NCI-H748 treated with DMSO at 0.1 percent for 48 hours (cell line): ENCODE measurements at places on chromosomes 16 and 17.

GRCh38 chr17:5249615-5250014 lies 15.0 kb upstream of the SCIMP start:
- peak; percentile 78 for DNase-seq

DNA sequence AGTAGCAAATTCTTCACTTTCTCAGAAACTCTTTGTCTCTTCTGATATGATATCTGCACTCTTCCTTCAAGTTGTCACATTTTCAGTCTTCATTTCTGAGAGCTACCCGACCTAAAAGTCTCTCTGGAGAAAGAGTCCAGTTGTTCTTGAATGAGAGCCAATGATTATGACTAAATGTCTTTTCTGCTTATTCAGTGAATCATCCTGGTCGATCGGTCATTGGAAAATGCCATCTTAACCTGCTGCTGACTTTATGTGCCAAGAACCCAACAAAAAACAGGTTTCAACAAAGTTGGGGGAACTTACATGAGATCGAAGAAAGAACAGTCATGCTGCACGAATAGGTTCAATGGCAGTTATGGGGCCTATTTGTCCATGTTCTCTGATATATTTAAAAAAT lies 15.9 kb downstream of the SOX9 start:
- DNase-seq: no peak

- no peak for DNase-seq
Measured at GRCh38 chr17:77513045-77513444, 372.3 kb downstream of the SEC14L1 start.

DNA sequence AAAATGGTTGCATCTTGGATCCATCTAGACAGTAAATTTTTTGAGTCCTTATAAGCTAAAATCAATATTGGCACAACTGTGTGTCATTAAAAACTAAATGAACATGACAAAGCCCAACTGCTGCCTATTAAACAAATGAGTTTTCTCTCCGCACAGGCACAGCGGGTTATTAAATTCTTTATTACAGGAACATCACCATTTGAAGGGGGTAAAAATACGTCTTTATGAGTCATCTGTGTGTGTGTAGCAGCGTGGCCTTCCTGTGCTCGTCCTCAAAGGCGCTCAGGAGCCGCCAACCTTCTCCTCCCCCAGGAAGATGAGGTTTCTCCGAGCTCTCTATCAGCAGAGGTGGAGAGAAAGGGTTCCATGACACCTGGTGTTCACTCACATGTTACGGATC lies 62.6 kb upstream of the SDK2 start:
- DNase-seq: peak; percentile 77

DNA sequence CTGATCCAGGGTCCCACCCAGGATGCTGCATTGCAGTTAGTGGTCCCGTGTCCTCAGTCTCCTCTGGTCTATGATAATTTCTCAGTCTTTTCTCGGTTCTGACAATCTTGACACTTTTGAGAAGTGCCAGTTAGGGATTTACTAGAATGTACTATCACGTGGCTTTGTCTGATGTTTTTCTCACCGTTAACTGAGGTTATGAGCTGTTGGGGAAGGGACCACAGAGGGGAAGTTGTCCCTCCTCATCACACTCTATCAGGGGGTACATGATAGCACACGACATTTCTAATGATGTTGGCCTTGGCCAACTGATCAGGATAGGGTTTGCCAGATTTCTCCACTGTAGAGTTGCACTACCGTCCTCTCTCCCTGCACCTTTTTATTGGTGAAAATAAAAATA lies 250.9 kb upstream of the SDK2 start:
- no peak for DNase-seq

DNA sequence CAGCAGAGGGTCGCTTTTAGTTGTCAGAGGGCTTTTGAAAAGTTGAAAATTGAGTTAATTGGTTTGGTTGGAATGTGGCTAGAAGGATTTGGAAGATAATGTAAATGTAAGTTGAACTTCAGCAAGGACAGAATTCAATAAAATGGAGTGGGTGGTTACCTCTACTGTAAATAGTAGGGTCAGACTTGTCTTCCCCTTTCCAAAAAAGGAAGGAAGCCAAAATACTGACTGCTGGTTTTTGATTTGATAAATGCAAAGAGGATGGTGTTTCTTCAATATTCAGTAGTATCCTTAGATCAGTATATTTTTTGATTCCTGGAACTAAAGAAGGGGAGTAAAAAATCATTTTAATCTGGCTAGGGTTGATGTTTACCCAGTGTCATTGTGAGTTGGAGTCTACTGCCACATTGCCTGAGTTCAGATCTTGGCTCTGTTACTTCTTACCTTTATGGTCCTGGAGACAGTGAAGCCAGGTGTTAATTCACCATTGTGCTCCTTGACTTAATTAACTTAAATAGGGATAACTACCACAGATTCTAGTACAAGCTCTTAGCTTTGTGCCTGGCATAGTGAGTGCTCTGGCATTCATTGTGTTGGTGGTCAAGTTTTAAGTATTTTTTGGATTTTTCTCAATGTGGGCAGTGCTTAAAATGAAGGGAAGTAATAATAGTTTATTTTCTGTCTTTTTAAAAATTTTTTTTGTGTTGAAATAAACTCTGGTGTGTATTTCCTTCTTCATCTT lies 4.4 kb downstream of the HAPSTR1 start:
- no peak for DNase-seq

DNA sequence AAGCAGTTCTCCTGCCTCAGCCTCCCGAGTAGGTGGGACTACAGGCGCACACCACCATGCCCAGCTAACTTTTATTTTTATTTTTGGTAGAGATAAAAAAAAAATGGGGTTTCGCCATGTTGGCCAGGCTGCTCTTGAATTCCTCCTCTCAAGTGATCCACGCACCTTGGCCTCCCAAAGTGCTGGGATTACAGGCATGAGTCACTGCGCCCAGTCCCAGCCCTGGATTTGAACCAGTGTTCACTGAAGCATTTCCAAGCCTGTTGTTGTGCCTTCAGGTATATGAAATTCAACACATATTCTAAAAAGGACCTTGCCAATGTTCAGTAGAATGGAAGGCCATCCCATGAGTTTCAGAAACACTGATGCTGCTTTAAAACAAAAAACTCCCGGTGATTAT lies 165.3 kb downstream of the SLC39A11 start:
- no peak for DNase-seq

- DNase-seq: no peak
Measured at GRCh38 chr16:72568502-72568901, 396.5 kb upstream of the PMFBP1 start.

DNA sequence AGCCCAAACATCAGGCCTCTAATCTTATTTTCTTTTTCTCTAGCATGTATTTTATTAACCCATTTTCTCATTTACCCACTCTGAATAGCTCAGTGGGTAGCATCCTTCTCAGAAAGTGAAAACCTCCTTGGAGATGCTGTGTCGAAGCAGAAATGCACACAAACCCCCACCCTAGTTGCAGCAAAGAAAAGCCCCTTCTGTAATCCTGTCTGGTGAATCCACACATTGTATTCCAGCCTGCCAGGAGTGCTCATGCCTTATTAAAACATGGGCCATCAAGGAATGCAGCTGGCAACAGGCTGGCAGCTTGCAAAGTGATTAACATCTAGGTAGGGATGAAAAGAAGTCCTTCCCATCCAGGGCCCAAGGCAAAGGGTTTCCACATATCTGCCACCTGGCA lies 39.7 kb upstream of the AXIN2 start:
- DNase-seq: no peak

- no peak for DNase-seq
Measured at GRCh38 chr17:49334744-49335512, 27.1 kb downstream of the ZNF652 start.

- DNase-seq: no peak
Measured at GRCh38 chr16:87849419-87850008, 19.8 kb downstream of the SLC7A5 start.

GRCh38 chr17:17971431-17972125 lies 622 bp downstream of the TOM1L2 start:
- no peak for DNase-seq

DNA sequence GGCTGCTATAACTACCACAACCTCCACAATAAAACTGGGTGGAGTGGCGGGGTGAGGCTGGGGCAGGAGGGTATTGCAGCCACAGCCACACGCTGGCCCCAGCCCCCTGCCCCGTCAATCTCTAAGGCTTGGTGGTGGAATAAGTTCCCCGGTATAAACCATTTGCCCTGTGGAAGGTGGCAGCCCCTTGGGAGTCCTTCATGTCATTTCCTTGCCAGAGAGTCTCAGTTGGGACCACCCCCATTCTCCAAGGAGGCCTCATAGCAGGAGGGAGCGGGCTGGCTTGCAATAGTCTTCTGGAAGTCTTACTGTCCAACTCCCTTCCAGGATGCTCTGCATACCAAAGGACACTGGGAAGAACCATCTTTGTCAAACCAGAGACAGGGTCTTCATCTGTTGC lies 19.4 kb downstream of the CD300A start:
- no peak for DNase-seq

DNA sequence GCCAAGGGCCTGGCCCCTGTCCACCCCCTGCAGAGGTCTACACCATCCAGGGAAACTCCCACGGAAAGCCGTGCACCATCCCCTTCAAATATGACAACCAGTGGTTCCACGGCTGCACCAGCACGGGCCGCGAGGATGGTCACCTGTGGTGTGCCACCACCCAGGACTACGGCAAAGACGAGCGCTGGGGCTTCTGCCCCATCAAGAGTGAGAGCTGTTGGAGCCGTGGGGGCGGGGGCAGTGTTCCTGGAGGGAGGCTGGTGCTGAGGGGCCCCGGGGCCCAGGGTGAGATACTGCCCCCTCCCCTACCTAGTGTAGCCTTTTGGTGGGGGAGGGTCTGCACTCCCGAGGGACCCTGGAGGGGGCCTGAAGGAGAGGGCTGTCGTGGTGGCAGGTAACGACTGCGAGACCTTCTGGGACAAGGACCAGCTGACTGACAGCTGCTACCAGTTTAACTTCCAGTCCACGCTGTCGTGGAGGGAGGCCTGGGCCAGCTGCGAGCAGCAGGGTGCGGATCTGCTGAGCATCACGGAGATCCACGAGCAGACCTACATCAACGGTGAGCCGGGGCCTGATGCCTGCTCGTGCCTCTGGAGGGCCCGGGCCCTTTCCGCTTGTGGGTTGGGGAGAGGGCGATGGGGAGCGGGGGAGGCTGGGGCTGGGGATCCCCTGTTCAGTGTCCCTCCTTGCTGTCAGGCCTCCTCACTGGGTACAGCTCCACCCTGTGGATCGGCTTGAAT lies 38.8 kb downstream of the MRC2 start:
- DNase-seq: no peak

- no peak for DNase-seq
Measured at GRCh38 chr17:66952031-66952524, 12.4 kb upstream of the CACNG4 start.

- no peak for DNase-seq
Measured at GRCh38 chr16:27080895-27081294, 14.2 kb downstream of the C16orf82 start.

- no peak for DNase-seq
Measured at GRCh38 chr17:29031488-29031887, 11.5 kb upstream of the PIPOX start.

DNA sequence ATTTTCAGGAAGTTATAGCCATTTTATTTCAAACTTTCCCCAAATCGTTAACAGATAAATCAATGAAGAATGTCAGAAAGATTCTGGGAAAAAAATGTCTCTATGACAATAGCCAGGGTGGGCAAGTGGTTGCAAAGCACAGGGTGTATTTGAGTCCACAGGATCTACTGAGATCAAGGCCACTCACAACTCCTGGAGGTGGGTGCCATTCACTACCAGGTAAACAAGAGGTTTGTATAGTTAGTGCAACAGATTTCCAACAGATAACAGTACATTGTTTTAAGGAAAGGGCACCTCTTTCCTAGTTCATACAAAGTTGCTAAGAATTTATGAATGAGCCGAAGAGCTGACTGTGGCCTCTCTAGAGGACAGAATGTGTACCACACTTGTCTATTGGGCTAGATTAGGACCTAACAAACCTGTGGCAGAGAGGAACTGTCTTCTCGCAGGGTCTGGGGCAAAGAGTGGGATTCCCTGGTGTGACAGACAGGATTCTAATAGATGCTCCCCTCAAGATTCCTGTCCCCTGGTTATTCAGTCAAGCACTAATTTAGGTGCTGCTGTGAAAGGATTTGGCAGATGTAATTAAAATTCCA lies 52.0 kb upstream of the ZNF629 start:
- no peak for DNase-seq
